Eye (tissue), 1 donor: ENCODE measurements at places on chromosomes 1 and 21.

- DNase-seq = no peak
Observed at GRCh38 chr1:7060745-7061144, 275.5 kb downstream of the CAMTA1 start.

GRCh38 chr1:156956333-156956732 is 35.9 kb downstream of the LRRC71 start:
- DNase-seq = no peak

- DNase-seq = no peak
Observed at GRCh38 chr1:203486618-203487370, 7.2 kb upstream of the OPTC start.

DNA sequence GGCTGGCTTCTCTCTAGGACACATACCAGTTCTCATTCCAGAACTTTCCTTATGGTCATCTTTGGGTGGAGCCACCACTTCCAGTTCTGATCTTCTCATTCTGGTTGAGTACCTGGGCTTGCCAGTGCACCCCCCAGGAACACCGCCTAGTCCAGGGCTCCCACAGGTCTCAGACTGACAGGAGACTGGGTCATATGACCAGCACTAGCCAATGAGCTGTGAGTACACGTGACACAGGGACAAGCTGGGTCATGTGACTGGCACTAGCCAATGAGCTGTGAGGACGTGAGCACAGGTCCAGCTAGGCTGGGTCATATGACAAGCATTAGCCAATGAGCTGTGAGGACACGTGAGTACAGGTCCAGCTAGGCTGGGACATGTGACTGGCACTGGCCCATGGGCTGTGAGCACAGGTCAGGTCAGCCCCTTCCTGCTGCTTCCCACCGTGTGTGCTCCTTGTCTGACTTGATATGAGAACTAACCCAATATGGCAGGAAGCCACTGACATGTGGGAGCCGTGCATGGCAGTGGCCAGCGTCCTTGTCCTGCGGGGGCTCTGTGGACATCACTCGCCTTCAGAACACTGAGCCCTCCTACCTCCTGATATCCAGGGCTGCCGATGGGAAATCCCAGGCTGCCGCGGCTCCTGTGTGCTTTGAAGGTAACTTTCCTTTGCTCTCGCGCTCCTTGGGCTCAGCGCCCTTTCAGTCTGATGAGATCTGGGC is 22.7 kb downstream of the KRTAP10-1 start:
- no peak for DNase-seq

DNA sequence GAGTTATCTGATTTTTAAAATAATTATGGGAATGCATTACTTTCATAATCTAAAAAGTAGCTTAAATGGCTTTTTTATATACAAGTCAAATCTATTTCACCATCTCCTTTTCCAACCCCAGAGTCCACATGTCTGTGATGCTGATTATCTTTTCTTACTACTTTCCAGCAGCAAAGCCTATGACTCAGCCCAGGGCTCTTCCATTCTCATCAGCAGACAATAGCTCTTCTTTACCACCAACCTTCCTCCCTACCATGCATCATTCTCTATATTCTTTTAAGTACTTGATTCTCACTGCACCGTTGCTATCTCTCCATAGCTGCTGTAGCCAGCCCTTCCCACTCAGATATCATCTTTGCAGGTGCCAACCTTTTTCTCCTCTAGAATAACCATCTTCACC is 61.3 kb downstream of the OVGP1 start:
- no peak for DNase-seq

GRCh38 chr1:155174324-155175280 is 953 bp downstream of the TRIM46 start:
- DNase-seq = peak; percentile 83

DNA sequence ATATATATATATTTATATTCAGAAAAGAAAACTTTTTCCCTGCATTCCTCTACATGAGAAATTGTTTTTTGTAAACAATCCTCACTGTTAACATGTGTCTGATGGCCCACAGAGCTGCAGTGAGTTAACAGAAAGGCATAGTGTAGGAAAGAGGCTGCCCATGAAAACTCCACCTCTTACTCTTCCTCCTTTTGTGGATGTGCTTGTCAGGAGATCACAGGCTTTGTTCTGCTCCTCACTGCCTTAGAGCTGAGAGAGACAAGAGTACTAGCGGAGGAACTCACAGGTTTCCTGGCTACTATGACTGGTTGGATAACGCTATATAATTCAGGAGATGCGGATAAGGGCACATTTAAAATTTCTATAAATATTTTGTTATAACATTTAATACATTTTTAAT is 200.6 kb downstream of the BRINP3 start:
- DNase-seq = no peak

GRCh38 chr1:169089776-169090175 is 16.7 kb upstream of the ATP1B1 start:
- DNase-seq = no peak

- DNase-seq = no peak
Observed at GRCh38 chr1:101221945-101222429, 14.8 kb upstream of the S1PR1 start.

DNA sequence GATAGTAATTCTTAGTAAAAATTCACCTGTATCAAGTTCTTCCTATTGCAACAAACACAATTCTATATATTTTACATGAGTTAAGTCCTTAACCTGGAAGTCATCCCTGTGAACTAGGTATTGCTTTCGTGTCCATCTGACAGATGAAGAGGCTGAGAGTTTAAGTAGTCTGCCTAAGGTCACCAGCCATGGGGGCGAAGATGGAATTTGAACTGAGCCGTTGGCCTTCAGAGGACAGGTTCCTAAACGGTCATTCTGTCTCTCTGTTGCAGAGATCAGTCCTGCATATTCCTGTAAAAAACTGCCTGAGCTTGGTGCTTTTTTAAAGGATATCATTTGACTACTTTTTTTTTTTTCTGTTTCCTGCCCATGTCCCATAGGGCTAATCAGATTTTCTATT is 10.2 kb upstream of the POFUT2 start:
- DNase-seq = no peak

- no peak for DNase-seq
Observed at GRCh38 chr1:198986036-198986435, 347.2 kb downstream of the PTPRC start.

GRCh38 chr1:6094801-6095505 is 49.3 kb downstream of the KCNAB2 start:
- DNase-seq = no peak

GRCh38 chr1:184919892-184920291 is 54.4 kb downstream of the NIBAN1 start:
- DNase-seq = no peak

GRCh38 chr1:228213917-228214808 is 6.3 kb downstream of the OBSCN start:
- no peak for DNase-seq

GRCh38 chr1:33182401-33182841 is 578 bp upstream of the TRIM62 start:
- DNase-seq = peak; percentile 84

DNA sequence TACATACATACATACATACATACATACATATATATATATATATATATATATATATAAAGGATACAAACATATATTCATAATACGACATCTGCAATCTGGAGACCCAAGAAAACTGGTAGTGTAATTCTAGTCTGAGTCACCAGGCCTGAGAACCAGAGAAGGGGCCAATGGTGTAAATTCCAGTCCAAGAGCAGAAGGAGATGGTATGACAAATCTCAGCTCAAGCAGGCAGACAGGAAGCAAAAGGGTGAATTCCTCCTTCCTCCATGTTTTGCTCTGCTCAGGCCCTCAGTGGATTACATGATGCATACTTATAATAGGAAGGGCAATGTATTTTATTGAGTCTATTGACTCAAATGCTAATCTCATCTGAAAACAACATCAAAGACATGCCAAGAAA is 1060.4 kb upstream of the TMPRSS15 start:
- no peak for DNase-seq

DNA sequence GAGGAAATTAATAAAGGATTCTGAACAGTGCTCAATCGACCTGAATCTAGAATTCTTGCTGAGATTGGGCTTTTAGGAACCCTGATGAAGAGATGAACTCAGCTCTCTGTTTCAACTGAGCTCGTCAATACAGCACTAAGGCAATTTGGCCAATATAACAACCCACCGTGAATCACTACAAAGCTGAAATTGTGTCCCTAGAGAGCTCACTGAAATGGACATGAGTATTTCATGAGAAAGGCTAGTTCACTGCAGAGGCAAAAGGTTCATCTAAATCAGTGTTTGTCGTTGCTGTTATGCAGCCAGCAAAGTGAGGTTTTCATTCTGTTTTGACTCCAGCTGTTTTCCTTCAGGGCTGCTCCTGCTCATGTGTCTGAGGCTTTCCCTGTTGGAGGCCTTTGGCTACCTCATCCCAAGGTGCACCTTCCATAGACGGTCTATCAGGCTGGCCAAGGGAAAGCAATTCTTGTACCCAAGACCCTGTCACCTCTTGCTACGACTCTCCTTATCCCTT is 83.5 kb downstream of the URB2 start:
- DNase-seq = no peak

DNA sequence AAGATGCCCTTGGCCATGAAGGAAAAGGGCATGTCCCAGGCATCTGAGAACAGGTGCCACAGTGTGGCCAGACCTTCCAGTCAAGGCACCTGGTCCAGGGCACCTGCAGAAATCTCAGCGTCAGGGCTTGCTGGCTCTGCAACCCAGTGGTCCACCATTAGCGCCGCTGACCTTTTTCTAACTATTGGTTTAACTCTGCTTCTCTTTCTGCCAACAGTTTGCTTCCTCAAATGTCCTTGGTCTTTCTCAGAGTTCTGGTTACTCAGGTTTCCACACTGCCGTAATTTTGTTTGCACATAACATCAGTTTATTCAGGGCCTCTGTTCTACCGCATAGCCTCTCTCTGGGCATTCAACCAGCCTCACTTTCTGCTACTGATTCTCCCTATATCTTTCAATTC is 16.5 kb upstream of the FYB2 start:
- DNase-seq = no peak

DNA sequence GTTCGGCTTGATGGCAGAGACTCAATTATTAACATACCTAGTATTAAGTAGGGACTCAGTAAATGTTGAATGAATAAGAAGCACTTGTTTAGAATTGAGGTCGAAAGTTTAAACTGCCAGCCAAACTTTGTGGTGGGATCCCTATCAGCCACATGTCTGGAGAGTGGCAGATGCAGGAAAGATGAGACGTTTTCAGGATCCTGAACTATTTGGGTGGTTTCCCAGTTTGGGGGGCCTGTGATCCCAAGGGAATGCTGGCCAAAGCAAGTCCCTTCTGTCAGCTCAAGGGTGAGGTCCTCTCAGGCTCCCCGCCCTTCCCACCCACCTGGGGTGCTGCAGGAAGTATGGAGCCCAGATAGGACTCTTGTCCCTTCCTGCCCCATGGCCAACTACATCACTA is 38.6 kb downstream of the KCNC4 start:
- no peak for DNase-seq

DNA sequence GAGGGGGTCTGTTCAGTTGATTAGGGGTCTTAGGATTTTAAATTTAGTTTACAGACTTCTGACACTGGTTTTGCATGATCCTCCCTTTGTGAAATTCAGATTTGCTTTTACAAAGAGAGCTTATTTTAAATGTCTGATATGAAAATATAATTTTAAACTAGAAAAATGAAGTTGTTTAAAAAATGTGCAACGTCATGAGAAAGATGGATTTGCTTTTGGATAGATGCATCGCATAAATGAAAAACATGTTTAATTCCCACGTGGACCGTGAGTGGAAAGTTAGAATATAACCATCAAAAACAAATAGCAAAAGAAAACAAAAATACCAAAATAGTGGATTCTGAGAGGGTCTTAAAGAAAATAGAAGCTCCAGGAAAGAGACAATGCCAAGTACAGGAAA is 2.0 kb upstream of the OR2T3 start:
- DNase-seq = no peak

DNA sequence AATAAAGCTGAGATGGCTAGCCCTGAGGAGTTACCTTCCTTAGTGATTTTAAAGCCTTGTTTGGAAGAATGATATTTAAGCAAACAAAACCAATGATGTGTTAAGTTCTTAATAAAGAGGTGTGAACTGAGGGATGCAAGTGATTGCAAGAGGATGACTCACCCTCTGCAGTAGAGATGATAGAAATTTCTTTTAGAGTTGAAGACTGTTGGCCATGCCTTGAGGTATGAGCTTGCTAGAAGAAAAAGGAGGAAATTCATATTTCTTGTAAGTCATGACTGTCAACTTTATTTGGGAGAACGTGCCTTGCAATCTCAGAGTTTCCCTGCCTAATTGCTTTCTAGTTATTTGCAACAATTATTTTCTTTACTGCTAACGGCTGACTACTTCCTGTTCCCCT is 94.7 kb downstream of the PLA2G4A start:
- no peak for DNase-seq

GRCh38 chr21:33939226-33939625 is 23.6 kb upstream of the ATP5PO start:
- DNase-seq = no peak

DNA sequence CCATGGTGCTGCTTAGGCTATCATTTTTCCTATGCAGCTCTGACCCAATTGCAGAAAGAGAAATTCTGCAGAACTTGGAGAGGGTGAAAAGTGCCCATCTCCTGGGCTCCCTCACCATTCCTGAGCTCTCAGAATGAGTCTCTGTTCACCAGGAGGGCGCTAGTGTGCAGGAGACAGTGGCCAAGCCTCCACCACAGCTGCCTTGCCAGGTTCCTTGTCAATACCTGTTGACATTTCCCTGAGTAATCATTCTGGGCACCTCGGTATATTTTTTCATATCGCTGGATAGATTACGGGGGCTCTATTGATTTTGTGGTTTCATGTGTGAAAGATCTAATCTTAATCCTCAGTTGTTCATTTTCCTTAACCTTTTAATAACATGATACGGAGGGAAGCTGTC is 13.0 kb upstream of the C8B start:
- DNase-seq = no peak

GRCh38 chr1:59502009-59502691 is 205.3 kb downstream of the FGGY start:
- DNase-seq = no peak

DNA sequence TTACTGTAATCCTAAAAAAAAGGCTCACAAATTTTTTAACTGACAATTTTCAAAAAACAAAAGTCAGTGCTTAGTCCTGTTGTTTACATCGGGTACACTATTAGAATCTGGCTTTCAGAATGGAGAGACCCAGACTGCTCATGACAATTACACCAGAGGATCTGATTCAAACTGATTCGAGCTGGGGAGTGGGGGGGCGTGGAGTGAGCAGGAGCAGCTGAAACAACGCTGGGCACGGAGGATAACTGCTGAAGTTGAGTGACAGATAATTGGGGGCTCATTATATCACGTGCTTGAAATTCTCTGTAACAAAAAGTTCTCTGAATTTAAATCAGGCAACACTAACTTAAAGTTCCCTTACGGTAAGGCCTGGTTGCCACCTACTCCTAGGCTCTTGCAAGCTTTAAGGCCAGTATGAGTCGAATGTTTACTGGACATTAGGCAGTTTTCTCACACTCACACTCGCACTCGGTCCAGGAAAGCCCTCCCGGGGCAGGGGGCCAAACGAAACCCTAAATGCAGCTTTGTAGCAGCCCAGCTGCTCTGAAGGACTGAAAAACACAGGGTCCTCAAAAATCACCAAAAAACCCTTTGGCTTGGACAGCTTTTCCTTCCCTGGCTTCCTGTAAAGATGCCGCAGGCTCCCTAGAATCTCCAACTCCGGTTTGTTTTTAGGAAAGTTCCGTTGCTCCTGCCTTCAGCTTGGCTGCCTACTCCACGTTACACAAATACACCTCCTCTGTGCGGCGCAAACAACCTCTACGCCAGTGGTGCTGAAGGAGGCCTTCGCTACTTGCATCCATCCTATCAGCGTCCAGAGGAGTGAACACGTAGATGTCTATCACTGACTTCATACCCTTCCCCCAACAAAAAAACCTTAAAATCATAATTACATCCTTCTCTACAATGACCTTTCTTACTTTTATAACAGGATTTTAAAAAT is 42.9 kb downstream of the CAPZB start:
- DNase-seq = peak; percentile 33
